Suprapubic skin (tissue), 4 donors: ENCODE measurements at places on chromosomes 16 and 17. TPM values are rescaled to one million over a fixed set of nuclear protein-coding genes. Genes with fewer than 3 reads are reported as not detected.

DNA sequence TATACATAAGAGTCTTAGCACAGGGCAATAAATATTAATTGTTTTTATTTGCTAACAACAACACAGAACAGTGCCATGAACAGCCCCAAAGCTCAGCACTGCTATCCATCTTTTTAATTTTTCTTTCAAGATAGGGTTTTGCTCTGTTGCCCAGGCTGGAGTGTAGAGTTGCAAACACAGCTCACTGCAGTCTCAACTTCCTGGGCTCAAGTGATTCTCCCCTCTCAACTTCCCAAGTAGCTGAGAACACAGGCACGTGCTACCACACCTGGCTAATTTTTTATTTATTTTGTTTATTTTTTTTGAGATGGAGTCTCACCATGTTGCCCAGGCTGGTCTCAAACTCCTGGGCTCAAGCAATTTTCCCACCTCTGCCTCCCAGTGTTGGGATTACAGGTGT, 47.6 kb upstream of the AKAP1 start:
- DNase-seq: no peak

- no peak for DNase-seq
Measured at GRCh38 chr16:4640572-4641305, 16.1 kb downstream of the MGRN1 start.

DNA sequence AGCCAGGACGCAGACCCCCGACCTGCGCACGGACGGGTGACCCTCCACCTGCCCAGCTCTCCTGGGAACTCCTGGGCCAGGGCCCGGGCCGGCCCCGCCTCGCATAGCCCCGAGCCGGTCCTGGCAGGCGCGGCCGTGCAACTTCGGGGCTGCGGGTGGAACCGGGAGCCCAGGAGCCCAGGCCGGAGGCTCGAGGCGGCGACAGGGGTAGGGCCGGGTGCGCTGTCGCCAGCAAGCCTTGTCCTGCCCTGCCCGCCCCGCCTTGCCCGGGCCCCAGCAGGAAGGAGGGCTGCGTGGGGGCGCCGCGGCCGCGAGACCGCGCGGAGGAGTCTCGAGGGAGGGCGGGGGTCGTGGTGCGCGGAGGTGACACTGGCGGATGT, 408 bp downstream of the LMF1 start:
- DNase-seq: no peak

- DNase-seq: no peak
Measured at GRCh38 chr17:59492091-59492451, 73.3 kb upstream of the DHX40 start.

DNA sequence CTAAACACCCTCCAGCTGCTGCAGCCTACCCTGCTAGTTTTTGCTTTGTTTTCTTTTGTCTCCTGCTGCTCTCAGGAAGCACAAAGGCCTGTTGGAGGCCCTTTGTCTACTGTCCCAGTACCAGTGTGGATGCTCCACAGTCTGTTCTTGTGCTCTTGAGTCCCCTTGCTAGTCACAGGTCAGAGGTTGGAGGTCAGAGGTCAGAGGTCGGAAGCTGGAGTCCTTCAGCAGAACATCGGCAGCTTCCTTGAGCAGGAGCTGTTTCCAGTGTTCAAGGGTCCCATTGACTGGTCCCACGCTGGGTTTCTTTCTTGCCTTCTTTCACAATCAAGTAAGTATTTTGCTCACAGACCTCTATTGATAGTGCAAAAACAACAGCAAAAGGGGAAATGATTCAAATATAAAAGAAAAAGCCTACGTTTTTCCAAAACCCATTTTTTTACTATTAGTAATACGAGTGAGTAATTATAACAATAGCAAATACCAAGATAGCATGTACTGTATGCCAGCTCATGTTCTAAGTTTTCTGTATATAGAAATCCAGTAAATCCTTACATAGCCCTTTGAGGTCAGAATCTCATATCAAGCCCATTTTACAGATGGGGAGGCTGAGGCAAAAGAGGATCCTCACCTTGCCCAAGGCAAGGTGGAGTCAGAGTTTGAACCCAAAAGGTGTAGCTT, 10.9 kb upstream of the IL34 start:
- no peak for DNase-seq

DNA sequence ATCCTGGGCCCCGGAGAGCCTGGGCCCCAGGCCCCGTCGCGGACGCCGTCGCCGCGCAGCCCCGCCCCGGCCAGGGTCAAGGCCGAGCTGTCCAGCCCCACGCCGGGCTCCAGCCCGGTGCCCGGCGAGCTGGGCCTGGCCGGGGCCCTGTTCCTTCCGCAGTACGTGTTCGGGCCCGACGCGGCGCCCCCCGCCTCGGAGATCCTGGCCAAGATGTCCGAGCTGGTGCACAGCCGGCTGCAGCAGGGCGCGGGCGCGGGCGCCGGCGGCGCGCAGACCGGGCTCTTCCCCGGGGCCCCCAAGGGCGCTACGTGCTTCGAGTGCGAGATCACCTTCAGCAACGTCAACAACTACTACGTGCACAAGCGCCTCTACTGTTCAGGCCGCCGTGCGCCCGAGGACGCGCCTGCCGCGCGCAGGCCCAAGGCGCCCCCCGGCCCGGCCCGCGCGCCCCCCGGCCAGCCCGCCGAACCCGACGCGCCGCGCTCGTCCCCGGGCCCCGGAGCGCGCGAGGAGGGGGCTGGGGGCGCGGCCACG, 36.8 kb upstream of the ZC3H18 start:
- no peak for DNase-seq

Gene IRF8
- total RNA-seq: 13.3 TPM

- DNase-seq: no peak
Measured at GRCh38 chr16:65294165-65294564, 172.3 kb upstream of the CDH11 start.

GRCh38 chr16:68179855-68180254, 56.1 kb downstream of the ESRP2 start:
- DNase-seq: no peak

- no peak for DNase-seq
Measured at GRCh38 chr16:53766304-53767016, 62.5 kb downstream of the FTO start.

DNA sequence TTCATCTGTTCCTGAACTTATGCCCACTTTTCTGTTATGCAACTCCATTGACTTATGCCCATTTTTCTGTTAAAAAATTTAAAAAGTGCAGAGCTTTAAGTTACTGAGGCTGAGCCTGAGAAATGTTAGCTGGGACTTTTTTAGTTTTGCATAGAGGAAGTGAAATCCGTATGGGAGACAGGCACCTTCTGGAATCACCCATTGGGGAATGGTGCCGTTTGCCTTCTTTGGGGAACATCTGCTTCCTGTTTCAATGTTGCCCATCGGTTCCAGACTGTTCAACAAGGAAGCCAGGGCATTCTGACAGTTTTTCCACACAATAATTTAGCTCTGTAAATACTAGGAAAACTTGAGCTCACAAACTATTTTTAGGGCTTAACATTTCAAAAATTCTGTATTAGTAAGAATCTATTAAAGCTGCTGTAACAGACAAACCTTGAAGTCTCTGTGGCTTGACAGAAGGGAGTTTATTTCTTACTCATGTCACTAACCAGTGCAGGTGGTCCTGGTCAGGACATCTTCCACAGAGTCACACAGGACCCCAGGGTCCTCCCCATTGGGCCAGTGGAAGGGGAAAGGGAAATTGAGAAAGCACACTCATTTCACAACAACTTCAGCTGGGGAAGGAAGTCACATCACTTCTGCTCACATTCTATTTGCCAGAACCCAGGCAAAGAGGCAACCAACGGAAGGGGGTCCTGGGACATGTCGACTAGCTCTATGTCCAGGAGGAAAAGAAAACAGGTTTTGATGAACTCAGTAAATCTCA, 17.2 kb downstream of the PRKCB start:
- no peak for DNase-seq
